Right lung (tissue), 10 donors: ENCODE measurements at places on chromosomes 2 and 18.

GRCh38 chr2:75488157-75488556, 72.6 kb downstream of the EVA1A start:
- DNase-seq: no peak

DNA sequence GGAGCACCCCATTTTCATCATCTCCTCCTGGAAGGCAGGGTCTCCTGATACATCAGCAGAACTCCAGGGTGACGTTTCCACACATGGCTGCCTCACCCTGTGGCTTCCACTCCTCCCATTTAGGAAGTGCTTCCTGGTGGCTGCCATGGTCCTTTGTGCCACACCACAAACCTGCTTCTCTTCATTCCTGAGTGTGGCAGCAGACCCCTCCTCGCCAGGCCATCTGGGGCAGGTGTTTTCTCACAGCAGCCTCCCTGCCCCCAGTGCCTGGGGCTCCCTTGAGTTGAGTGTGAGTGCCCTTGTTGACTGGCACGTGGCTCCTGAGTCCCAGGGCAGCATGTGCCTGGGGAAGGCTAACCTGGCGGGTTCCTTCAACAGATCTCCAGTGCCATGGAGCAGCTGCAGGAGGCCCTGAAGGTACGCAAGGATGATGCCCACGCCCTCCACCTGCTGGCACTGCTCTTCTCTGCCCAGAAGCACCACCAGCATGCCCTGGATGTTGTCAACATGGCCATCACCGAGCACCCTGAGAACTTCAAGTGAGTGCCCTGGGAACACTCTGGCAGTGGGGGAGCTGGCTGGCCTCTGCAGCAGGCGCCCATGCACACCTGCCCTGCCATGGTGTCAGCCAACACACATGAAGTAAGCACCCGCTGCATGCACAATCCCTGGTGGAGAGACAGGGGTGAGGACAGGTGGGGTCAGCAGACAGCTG, 113.4 kb upstream of the MCFD2 start:
- no peak for DNase-seq

DNA sequence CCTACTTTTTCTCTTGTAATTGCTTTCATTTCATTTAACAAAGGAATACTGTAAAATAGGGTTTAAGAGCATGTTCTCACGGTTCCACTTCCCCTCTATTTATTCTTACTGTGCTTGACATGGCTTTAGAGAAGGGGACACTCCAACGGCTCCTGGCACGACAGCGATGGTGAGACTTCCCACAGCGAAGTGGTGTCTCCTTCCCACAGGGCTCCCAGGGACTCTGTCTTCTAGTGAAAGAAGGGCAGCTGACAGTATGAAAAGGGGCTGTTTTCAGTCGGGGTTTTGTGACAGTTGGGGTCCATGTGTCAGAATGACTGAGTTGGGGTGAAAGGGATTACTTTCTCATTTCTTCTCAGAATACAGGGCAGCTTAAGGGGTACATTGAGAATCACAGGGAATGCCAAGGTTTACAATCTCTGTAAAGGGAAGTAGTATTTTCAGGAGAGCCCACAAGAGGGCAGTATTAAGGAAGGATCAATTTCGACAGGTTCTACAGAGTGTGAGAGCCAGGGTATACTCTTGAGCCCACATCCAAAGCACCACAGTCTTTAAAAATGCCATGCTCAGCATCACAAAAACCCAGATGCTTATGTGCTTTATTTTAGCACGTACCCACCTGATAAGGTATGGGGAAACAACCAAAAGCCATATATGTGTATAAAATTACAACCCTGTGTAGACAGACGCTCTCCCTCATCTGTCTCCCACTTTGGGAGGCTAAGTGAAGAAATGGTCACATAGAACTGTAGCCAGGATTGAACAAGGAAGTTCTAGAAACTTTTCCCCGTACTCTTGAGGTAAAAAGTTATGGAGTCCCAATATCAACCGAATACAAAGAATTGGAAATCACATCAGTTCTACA, 31.3 kb upstream of the RAPGEF4 start:
- no peak for DNase-seq

GRCh38 chr2:224059178-224059577, 20.1 kb upstream of the SERPINE2 start:
- no peak for DNase-seq

GRCh38 chr18:74574916-74575315, 22.8 kb upstream of the ZNF407 start:
- DNase-seq: no peak

GRCh38 chr2:152051436-152051835, 47.4 kb downstream of the CACNB4 start:
- DNase-seq: no peak

DNA sequence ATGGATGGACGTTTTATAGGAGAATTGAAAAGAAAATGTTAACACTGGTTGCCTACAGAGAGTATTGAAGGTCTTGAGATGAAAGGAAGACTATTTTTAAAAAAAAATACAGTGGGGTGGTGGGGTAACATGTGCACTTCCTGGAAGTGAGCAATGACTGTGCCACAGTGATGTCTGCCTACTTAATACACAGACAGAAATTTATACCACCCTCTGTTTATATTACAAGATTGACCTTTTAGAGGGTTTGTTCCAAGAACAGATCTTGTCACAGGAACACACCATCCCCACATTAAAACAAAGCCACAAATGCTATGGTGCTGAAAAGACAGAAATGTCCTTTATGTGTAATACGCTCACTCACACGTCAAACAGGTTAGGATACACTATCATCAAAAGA, 87.6 kb downstream of the THADA start:
- DNase-seq: no peak

DNA sequence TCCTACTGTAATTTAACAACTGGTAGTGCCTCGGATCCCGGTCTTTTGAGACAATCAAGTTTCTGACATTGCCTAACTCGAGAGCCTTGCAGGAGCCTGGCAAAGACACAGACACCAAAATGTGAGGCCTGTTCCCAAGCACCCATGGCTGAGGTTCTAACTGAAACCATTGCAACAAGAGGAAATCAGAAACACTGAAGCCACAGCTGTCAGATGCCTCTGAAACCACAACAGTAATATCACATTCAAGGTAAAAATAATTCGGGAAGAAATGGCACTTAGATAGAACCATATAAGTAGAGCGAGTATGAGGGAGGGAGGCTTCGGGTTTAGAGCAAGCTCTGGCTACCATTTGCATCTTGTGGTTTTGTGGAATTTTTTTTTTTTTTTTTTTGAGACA, 285.9 kb downstream of the FBXO15 start:
- no peak for DNase-seq

- no peak for DNase-seq
Measured at GRCh38 chr2:190170673-190171072, 108.1 kb upstream of the MSTN start.

DNA sequence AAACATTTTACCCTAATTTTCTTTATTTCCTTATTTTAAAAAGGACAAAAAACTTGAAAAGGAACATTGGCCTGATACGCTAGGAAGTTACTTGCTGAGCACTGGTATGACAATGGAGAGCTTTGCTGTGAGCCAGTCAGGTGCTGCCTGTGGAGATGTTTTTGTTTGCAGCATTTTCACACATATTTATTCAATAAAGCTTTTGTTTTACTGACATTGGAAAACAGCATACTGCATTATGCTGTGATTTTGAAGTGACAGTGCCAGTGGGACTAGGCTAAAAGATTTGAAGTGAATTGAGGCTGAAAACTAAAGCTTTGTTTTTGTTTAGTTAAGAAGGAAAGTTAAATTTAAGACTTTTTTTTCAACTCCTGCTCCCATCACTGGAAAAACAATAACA, 470.7 kb upstream of the ZEB2 start:
- DNase-seq: no peak

GRCh38 chr2:113064898-113065297, 2.9 kb upstream of the IL1F10 start:
- DNase-seq: no peak

GRCh38 chr2:25257931-25258846, 83.5 kb downstream of the DNMT3A start:
- no peak for DNase-seq

DNA sequence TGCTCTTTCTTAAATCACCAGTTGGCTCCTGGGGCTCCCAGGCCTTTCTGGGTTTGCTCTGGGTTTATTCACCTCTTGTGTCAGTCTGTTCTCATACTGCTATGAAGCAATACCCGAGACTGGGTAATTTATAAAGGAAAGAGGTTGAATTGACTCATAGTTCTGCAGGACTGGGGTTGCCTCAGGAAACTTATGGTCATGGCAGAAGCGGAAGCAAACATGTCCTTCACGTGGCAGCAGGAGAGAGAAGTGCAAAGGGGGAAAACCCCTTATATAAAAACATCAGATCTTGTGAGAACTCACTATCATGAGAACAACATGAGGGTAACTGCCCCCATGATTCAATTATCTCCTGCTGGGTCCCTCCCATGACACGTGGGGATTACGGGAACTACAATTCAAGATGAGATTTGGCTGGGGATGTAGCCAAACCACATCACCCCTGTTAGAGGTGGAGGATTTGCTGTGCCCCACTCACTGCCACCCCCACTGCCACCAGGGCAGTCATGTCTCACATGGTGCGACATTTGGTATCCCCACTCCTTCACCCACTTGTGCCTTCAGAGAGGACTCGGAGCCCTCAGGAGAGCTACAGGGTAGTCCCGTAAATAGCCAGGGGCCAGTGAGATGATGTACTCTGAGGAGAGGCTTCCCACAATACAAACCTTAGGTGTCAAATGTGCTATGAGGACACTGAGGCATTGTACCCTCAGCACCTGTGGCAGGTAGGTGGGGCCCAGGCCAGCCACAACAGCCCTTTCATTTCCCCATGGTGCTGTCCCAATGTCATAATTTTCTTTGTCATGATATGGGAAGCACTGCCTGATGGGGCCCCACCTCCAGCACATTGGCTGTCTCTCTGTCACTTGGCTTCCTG, 35.7 kb downstream of the CDC42EP3 start:
- no peak for DNase-seq

DNA sequence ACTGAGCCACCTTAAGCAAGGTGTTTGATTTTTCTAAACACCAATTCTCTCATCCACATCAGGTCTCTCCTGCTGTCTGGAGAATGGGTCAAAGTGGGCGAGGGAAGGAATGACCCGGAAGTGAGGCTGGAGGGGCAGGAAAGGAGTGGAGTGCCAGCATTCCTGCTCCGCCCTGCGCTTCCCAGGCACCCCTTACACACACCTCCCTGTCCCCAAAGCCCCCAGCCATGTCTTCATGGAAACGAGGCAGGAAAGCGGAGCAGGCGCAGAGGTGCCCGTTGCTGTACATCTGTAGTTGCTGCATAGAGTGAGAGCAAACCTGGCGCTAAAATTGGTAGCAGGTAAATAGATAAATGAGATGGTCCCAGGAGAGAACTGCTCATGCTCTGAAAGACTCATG, 27.2 kb upstream of the NT5DC4 start:
- DNase-seq: no peak

GRCh38 chr2:136117909-136118818, at the start of gene CXCR4:
Gene CXCR4 (minus strand): TSS chr2:136118149. CDS start chr2:136118060, 89 bp downstream.
- no peak for DNase-seq

- no peak for DNase-seq
Measured at GRCh38 chr2:71548646-71549425, 95.5 kb downstream of the DYSF start.

GRCh38 chr2:128288781-128289180, 29.9 kb downstream of the HS6ST1 start:
- DNase-seq: no peak

GRCh38 chr2:16188261-16188890, 248.0 kb downstream of the MYCN start:
- DNase-seq: no peak

GRCh38 chr18:75915941-75916623, 488.6 kb upstream of the SMIM21 start:
- peak; percentile 64 for DNase-seq
